Activated CD4-positive, alpha-beta T cell treated with anti-CD3 and anti-CD28 coated beads, Interleukin-10, Interleukin-2, amounts not matched to agents 100 ng/mL and 50 ng/mL, durations not matched to agents 16 hours and 8 hours (primary cell): ENCODE measurements at places on chromosomes 6 and 20.

DNA sequence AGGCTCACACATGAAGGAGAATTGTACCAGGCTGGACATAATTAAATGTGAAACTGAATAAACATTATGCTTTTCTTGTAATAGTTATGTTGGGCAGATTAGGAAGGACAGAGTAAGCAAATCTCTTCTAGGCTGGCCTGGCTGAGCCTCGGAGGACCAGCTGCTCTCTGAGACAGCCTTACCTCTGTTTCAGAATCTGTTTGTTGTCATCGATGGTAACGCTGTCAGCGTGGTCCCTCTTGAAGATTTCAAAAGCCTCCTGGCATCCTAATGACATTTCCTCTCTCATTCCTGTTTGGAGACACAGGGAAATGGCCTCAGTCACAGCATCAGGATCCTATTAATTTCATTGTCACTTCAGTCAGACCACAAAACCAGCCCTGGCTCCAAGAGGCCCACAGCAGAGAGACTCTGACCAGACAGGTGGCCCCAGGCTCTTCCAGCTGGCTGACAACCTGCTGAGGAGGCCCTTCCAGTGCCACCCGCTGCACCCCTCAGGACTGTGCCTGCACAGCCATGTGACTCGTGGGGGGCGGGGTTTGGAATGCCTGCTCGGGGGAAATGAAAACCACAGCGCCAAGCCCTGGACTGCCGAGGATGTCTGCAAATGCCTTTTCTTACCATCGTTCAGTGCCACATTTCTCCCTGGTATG, 108.5 kb upstream of the KCNK16 start:
- no peak for DNase-seq

GRCh38 chr20:47493963-47494293, 7.8 kb upstream of the NCOA3 start:
- DNase-seq: no peak

DNA sequence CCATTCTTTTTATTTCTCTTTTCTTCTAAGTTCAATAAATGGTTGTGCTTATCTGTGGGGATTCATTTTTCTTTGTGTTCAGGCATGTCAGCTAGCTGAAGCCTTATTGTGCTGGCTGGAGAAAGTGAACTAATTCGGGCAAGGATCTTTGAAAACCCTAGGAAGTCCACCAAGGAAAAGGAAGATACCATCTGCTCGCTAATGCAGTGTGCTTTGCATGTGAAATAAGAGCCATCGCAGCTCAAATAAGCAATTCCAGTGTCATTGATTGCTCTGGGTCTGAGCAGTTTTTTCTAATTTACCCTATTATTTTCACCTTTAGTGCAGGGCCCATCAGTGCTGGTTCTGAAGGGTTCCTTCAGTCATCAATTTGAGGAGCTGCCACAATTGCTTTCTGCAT, 309.4 kb upstream of the SOX4 start:
- DNase-seq: no peak

DNA sequence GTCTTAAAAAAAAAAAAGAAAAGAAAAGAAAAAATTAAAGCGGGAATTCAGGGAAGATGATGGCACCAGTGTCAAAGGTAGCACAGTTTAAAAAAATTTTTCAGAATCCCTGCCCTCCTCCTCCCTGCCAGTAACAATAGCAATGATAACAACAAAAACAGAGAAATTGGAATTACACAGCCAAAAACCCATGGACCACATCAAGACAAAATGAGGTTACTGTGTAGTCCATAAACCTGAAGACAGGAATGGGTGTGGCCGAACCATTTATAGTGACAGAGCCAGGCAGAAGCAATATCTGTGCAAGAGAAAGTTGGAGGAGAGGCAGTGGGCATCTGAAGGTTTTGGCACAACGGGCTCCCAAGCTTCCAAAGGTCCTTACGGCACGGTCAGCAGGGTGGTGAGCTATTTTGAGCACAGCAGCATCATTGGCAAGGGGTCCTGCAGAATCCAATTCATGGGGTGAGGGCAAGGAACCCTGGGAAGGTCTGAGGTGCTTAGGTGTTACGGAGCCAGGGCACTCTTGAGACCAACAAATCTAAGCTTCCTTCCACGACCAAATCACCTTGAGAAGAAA, 202.3 kb downstream of the GMPR start:
- DNase-seq: no peak

DNA sequence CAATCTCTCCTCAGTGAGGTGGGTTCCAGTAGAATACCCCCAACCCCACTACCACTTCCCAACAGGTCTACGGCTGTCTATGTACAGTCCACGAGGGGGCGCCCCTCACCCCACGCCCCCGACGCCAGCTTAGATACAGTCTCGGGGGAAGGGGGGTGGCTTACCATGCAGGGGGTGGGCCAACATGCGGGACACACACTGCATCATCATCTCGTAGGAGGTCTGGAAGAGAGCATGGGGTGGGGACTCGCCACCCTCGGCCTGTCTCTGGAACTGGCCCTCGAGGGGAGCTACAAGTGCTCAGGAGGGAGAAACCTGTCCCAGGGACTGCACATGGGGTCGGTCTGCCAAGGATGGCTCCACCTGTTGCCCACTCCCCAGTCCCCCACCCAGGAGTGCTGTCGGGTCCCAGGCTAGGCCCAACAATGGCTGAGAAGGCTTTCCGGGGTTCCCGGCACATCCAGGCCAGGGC, 8.5 kb downstream of the MTCH1 start:
- no peak for DNase-seq

DNA sequence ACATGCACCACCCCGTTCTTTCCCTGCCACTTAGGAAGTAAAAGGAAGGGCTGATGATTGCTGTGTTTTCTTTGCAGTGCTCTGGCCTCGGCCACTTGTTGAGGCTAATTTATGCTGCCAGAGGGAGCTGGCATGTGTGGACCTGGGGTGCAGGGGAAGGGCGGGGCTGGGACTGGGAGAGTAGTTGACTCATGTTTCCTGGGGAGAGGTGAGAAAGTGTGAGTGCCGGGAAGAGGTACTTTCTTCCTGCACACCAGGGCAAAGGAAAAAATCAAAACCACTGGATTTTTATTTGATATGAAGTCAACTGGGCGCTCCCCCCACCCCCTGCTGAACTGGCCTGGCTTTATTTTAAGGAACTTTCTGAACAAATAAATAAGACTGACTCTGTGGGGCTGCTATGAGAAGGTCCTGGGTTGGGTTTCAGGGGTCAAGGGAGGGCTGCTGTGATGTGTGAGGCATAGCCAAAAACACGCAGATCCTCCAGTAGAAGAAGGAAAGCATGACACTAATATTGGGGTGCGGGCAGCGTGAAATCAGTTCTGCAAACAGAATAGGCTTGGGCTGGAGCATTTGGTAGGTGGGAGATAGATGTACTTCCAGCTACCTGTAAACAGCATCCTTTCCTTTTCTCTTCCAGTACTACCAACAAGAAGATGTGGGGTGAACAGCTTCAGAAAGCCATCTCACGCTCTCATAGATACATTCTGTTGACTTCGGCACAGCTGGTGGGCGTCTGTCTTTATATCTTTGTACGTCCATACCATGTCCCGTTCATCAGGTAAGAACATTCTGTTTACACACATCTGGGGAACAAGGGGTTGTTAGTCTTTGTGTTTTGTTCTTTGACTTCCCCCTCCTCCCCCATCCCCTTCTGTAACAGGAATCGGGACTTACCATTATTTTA, 87.5 kb downstream of the SYNJ2 start:
- DNase-seq: peak; percentile 65

- no peak for DNase-seq
Measured at GRCh38 chr6:51339728-51340127, 521.1 kb downstream of the TFAP2B start.

DNA sequence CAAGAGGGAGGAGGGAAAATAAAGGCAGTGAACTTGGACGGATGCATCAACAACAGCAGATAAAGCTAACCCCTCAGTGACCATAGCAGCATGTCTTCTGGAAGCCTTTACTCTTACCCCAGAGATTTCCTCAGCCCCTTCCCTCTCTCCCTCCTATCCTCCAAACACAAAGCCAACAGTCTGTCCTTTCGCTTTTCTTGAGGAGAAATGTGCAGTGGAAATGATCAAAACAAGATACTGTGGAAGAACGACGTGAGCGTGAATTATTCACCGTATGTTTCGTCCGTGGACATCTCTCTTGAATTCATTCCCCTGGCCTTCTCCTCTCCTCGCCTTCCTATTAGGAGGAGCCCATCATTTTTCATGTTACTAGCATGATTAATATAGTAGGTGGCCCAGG, 8.5 kb downstream of the NRN1 start:
- no peak for DNase-seq

- no peak for DNase-seq
Measured at GRCh38 chr6:39378175-39378959, 55.9 kb upstream of the KCNK16 start.

DNA sequence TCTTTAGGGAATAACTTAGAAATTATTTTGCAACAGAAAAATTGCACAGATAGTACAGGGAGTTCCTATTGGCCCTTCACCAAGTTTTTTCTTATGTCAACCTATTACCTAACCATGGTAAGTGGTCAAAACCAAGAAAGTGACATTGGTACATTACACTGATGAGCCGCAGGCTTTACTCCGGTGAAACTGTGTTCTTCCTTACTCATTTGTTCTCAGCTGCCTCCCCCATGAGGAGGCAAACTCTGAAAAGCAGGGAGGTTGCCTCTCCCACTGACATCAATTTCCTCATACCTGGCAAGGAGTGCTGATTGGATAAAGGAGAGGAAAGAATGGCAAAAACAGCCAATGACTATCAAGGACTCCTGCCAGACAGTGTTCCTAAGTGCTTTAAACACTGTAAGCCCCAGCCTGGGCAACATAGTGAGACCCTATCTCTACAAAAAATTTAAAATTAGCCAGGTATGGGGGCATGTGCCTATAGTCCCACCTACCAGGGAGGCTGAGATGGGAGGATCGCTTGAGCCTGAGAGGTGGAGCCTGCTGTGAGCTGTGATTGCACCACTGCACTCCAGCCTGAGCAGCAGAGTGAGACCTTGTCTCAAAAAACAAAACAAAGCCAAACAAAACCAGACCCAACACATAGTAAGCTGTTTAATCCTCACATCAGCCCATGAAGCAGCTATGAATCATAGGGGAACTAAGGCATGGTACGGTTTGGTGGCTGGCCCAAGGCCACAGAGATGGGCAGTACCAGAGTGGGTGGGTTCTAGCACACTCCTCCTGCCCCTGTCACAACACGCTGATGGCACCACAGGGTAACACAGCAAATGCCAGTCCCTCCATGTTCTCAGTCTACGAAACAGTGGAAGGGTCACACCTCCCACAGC, 24.7 kb downstream of the C20orf203 start:
- no peak for DNase-seq

GRCh38 chr20:51914758-51915157, 112.4 kb upstream of the SALL4 start:
- no peak for DNase-seq

- no peak for DNase-seq
Measured at GRCh38 chr6:127637830-127638409, 60.9 kb downstream of the C6orf58 start.

DNA sequence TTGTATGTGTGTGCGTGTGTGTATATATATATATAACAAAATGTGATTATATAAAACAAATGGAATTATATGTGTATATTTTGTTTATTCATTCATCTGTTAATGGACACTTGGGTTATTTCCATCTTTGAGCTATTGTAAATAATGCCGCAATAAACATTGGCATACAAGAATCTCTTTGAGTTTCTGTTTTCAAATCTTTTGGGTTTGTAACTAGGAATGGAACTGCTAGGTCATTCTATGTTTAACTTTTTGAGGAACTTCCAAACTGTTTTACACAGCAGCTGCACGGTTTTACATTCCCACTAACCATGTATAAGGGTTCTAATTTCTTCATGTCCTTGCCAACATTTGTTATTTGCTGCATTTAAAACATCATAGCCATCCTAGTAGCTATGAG, 39.9 kb upstream of the TGM2 start:
- no peak for DNase-seq

DNA sequence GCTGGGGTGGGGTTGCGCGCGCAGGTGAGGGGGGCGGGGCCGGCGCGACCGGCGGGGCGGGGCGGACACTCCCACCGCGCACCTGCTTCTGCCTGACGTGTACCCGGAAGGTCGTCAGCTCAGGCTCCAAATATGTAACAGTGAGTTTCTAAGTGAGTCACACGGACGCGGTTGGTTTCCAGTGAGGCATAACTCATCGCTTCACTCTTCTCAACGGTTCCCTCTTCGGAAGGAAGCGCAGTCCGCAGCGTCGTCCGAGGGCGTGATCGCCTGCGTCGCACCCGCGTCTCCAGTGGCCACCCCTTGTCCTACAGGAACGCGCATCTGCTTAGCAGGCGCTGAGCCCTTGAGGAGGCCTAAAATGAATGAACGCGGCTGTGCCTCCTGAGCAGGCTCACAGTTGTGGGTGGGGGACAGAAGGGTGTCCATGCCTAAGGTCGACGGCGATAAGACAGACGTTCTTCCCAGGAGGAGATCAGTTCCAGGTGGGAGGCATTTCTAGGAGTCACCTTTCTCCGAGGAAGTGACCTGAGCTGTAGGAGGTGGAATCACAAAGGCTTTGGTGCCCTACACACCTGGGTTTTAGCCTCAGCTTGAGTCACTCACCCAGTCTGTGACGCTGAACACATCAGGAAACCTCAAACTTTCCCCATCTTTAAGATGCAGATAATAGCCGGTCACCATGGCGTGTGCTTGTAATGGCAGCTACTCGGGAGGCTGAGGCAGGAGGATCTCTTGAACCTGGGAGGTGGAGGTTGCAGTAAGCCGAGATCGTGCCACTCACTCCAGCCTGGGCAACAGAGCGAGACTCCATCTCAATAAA, 50.9 kb upstream of the EZR start:
- DNase-seq: peak; percentile 98

- no peak for DNase-seq
Measured at GRCh38 chr6:148973538-148974208, 226.8 kb downstream of the UST start.

- no peak for DNase-seq
Measured at GRCh38 chr6:24818346-24818745, 19.6 kb upstream of the ARMH2 start.

GRCh38 chr6:35146453-35146852, 5.3 kb upstream of the TCP11 start:
- peak; percentile 49 for DNase-seq

GRCh38 chr6:34370361-34370760, 22.1 kb downstream of the NUDT3 start:
- DNase-seq: no peak

GRCh38 chr20:48790473-48791003, 37.3 kb downstream of the PREX1 start:
- DNase-seq: no peak

- no peak for DNase-seq
Measured at GRCh38 chr6:14964556-14965270, 281.2 kb upstream of the JARID2 start.

GRCh38 chr6:44558024-44558831, 170.7 kb downstream of the CDC5L start:
- no peak for DNase-seq
